ENCODE measurements at places on chromosomes 5 and 9.

- DNase-seq, result no peak
Observed at GRCh38 chr9:129646654-129647053, 4.7 kb upstream of the ASB6 start.

DNA sequence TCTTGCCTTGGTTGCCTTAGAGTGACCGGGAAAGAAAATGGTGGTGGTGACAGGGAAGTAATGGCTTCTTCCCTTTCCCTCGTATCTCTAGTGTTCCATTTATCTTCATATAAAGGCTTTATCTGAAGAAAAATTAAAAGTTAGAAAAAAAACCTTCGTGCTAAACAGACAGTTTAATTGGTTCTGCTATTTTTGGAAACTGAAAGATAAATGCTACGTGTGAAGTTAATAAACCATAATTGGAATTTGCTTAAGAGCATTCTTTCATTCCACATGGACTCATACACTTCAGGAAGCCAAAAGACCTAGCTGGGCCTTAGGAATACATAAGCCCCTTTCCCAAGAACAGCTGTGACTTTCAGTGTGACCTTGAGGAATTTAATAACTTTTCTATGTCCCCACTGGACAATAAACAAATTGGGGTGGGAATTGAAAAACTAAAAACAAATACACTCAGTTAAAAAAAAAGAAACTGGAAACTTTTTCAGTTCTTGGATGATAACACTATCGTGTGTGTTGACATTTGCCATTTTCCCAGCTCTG lies 818.8 kb upstream of the WWC1 start:
- no peak for DNase-seq

DNA sequence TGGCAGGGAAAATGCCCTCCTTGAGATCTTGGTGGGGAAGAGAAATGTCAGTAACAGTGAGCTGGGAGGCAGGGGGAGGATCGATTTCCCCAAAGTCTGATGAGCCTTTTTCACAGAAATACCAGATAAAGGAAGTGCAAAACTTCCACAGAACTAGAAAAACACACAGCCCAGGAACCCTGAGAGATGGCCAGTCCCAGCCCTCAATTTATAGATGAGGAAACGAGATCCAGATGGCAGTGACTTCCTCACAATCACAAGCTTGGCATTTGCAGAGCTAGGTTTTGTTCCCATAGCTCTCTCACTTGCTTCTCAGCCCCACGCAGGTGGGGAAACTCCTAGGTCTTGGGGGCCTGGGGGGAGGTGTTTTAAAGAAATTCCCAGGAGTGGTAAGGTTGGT lies 3.8 kb upstream of the GGTA1 start:
- DNase-seq, result peak; percentile 15

- no peak for DNase-seq
Observed at GRCh38 chr5:83417884-83418283, 53.7 kb upstream of the VCAN start.

DNA sequence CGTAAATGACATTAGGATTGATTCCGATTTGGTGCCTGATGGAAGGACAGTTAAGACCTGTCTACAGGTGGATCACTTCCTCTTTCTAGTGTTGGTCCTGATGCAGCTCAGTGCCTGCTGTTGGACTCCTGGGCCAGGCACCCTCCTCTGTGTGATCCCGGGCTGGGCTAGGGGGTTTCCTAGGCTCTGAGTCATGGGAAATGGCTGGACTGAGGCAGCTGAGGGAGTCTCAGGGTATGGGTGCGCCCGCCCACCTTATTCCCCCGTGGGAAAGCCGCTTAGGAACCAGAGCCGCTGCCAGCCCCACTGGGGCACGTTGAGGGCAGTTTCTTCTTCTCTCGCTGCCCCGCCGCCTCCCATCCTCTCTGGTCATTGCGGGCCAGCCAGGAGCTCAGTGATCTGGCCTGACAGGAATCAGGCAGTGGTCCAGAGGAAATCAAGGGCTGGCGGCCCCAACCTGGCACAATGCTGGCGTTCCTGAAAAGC lies 12.9 kb downstream of the TCF7 start:
- no peak for DNase-seq

- DNase-seq, result peak; percentile 35
Observed at GRCh38 chr9:116152941-116153764, 438 bp upstream of the PAPPA start.

DNA sequence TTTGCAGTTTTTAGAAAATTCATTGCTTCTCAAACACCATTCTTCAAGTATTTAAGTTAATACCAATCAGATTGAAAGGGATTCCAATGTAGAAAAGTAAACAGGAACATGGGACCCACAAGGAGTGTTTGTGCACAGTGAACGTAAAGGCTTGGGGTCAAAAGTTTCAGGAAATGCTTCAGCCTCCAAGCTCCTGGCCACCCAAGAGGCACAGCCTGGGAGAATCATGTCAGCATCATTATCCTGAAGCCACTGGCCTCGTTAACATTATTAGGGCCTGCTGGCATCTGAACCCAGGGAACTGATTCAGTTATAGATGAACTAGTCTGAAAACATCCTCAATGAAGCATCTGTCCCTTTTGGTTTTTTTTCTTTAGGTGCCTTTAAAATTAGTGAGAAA lies 122.9 kb downstream of the NXNL2 start:
- DNase-seq, result no peak

- DNase-seq, result no peak
Observed at GRCh38 chr5:170317499-170317898, 19.9 kb upstream of the LCP2 start.

GRCh38 chr5:61232490-61233050 lies 70.3 kb upstream of the SMIM15 start:
- no peak for DNase-seq

DNA sequence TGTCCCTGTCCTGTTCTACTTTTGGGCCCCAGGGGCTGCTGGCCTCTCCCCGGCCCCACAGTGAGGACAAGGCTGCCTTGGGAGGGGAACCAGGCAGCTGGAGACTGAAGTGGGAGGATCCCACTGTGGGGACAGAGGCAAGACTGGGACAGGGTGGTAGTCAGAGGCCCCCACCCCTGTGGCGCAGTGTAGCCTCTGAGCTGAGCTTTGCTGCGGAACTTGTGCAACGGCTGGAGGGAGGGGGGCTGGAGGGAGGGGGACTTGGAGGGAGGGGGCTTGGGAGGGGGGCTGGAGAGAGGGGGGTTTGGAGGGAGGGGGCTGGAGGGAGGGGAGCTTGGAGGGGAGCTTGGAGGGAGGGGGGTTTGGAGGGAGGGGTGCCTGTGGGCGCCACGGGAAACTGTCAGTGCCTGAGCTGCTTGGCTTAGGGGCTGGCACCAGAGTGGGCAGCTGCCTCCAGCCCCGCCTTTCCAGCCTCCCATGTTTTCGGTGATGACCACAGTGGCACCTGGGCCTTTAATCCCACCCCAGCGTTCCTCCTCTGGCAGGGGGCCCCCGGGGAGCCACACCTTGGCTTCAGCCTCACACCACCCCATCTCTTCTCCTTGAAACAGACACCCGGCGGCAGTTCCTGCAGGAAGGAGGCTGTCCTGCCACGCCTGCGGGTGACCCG lies 2.3 kb upstream of the FUT7 start:
- no peak for DNase-seq

GRCh38 chr5:145980259-145980658 lies 43.9 kb downstream of the SH3RF2 start:
- DNase-seq, result no peak

DNA sequence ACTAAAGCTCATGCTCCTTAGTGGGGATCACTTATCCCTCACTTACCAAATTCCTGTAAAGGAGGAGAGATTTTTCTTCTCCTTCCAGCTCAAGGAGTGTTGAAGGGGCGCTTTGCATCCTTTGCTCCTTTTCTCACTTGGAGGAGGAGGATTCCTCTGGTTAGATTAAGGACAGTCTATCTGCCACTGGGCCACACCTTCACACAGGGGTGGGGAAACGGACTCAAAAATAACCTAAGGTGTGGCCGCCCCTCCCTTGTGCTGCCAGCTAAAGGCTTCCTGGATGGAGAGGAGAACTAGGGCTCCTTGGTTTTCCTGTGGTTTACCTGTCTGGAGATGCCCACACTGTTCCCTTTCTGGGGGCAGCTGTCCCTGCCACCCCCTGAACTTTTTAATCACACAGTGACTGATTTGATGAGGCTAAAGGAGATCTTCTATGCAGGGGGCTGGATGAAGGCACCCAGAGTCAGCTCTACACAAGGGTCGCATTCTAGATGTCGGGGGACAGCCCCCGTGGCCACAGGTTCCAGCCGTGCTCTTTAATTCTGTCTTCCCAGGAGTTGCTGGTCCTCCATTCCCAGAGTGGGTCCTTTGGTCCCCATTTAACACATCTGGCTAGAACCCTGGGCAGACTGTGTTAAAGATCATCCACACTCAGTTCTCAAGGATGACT lies 14.4 kb downstream of the GLRX start:
- DNase-seq, result no peak

DNA sequence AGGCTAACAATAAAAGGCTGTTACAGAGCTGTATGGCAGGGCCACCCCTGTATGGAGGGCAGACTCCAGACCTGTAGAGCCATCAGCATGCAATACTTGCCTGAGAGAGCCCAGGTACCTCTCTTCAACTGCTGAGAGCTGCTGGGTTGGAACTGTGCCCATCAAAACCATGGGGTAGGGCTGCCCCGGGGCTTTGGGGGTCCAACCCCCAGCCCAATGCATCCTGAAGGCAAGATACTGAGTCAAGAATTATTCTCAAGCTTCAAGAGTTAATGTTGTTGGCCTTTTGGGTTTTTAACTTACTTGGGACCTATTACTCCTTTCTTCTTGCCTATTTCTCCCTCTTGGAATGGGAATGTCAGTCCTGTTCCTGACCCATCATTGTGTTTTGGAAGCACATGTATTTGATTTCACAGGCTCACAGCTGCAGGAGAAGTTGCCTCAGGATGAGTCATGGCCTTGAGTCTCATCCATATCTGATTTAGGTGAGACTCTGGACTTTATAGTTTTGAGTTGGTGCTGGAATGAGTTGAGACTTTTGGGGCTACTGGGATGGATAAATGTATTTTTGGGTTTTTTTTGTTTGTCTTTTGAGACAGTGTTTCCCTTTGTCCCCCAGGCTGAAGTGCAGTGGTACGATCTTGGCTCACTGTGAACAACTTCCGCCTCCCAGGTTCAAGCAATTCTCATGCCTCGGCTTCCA lies 21.0 kb upstream of the CDK7 start:
- DNase-seq, result no peak

GRCh38 chr9:21660976-21661375 lies 141.5 kb upstream of the MTAP start:
- no peak for DNase-seq

DNA sequence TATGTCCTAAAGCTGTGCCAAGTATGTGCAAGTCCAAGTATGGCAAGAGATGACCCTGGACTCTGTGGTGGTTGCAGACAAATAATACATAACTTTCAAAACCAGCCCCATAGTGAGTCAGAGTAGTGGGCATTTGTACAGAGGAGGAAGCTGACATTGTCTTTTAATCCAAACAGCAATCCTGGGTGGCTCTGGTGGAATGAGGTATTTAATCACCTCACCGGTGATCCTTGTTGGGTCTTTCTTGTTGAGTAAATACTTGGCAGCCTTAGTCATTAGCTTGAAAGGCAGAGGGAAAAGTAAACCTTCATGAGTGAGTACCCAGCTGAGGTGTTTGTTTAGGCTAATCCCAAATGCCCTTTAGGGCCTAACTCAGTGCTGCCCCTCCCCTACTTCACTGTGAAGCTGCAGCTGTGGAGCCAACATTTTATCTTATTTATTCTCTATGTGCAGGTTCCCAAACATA lies 148.7 kb upstream of the SLC12A2 start:
- no peak for DNase-seq

All from spinal cord (tissue), 10 donors.